ENCODE measurements at places on chromosomes 5 and 9.

GRCh38 chr9:34417734-34418133, 40.6 kb downstream of the FAM219A start:
- no peak for DNase-seq

DNA sequence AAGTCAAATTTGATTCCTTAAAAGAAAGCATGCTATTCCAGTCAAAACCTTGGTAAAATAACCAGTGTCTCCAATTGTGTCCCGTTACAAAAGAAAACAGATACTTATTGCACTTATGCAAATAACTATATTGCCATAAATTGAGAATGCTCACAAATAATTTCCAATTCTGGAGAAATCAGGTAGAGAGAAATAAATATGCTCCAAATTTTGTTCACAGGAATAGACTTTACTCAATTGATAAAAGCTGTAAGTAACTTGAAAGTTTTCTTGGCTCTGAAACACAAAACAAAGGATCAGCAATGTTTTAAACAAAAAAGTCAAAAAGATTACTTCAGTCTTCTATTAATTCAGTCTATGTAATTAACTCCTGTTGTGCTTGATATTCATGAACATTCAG, 7.8 kb upstream of the DTWD2 start:
- DNase-seq, result no peak

DNA sequence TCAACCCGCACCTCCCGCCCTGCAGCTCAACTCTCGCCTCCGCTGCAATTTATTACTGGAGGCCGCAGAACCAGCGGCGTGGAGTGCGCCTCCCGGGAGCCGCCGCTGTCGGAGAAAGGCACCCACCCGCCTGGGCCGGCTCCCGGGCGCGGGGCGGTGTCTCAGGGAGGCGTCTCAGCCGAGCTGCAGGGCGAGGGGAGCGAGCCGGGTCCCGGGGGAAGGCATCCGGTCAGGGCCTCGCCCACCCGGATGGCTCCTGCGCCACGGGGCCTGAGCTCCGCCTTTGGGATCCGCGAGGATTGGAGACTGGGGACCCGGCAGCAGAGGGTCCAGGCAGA, 32.9 kb downstream of the TSPAN17 start:
- no peak for DNase-seq

DNA sequence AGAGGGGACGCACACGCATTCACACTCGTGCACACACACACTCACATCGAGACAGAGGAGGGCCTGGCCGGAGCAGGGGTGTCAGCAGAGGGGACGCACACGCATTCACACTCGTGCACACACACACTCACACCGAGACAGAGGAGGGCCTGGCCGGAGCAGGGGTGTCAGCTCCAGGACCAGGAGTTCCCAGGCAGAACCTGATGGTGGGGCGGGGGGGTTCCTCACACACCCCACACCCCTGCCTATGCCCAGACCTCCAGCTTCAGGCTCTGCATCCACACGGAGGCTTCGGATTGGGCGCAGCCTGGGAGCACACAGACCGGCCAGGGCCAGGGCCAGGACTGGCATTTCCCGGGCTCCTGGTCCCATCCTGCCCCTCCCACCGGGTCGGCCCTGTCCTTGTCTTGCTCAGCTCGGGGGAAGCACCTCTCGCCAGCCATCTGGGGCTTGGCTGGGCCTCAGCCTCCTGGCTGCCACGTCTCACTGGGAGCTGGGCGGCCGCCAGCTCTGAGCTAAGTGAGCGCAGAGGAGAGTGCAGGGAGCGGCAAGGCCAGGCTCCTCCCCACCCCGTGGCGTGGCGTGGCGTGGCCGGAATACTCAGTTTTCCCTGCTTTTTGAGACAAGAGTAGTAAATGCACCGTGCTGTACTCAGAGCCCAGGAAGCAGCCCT, 31.3 kb downstream of the ADAMTS2 start:
- peak; percentile 93 for DNase-seq

GRCh38 chr5:8683496-8683895, 814.5 kb downstream of the MTRR start:
- no peak for DNase-seq

DNA sequence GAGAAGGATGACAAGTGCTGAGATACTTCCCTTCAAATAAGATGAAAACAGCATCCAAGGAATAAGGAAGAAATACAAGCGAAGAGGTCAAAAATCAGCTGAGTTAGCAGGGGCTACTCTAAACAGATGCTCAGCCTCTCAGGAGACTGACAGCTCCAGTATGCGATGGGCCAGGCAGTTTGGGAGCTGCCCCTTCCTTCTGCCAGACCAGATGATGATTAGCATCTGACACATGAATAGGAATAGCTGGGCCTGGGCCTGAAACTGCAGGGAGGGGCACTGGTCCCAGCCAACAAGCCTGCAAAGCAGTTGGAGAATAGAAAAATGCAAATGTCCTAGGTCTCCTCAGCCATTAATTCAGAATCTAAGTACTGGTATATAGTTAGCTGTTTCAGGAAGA, 13.1 kb upstream of the MAP3K1 start:
- DNase-seq, result peak; percentile 38

DNA sequence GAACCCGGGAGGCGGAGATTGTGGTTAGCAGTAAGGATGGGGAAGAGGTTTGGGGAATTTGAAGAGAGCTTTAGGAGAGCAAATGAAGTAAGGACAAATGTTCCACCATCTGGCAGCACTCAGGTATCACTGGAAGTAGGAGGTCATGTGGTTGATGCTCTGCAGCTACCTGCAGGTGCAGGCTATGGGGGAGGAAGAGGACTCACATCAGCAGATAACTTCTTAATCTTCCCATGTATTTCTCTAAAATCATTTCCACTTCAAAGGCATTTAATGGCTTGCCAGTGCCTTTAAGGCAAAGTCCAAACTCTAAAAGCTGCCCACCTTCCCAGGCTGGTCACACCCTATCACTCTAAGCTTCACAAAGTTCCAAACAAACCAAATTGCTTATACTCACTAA, 8.1 kb upstream of the HAVCR1 start:
- DNase-seq, result no peak

GRCh38 chr9:98997604-98998003, 53.9 kb downstream of the COL15A1 start:
- peak; percentile 59 for DNase-seq

DNA sequence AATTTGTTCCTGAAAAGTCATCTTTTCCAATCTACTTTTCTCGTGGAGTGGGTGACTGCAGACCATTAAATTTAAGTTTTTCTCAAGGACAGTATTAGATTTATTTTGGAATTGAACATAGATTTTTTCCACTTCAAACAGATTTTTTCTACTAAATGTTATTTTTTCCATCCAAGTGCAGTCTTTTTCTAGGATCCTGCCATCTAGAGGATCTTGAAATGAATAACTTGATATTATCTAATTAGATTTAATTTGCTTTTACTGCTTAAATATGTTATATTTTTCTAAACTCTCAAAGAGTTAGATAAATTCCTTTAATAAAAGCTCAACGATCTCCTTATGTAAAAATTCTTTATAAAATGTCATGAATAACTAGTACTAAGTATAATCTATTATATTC, 136.9 kb upstream of the PRR16 start:
- DNase-seq, result no peak

- DNase-seq, result no peak
These were observed 37.4 kb downstream of the RASGEF1C start for GRCh38 chr5:180171568-180172094.

DNA sequence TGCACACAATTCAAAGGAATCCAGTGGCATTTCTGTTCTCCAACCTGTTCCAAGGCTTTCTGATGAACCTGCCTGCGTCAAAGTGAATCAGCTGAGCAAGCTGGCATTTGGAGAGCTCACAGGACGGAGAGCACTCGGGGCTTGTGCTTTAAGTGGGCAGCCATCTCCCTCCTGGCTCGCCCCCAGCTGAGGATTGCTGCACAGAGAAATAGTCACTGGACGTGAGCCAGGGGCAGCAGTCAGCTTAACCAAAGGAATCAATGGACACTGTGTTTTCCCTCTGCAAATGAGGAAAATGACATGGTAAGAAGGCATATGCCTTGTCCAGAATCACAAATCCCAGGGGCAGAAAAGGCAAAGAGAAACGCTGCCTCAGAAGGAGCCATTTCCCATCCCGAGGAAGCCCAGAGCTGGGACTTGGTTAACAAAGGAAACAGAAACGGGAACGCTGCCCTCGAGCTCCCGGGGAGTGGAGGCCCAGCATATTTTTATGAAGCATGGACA, 299.4 kb downstream of the ZSWIM6 start:
- DNase-seq, result peak; percentile 70

- DNase-seq, result no peak
These were observed 5.6 kb downstream of the EFNA5 start for GRCh38 chr5:107665036-107665570.

GRCh38 chr9:133491656-133491925, 12.7 kb upstream of the SLC2A6 start:
- DNase-seq, result no peak

- no peak for DNase-seq
These were observed 324.3 kb upstream of the RFX3 start for GRCh38 chr9:3850098-3850497.

DNA sequence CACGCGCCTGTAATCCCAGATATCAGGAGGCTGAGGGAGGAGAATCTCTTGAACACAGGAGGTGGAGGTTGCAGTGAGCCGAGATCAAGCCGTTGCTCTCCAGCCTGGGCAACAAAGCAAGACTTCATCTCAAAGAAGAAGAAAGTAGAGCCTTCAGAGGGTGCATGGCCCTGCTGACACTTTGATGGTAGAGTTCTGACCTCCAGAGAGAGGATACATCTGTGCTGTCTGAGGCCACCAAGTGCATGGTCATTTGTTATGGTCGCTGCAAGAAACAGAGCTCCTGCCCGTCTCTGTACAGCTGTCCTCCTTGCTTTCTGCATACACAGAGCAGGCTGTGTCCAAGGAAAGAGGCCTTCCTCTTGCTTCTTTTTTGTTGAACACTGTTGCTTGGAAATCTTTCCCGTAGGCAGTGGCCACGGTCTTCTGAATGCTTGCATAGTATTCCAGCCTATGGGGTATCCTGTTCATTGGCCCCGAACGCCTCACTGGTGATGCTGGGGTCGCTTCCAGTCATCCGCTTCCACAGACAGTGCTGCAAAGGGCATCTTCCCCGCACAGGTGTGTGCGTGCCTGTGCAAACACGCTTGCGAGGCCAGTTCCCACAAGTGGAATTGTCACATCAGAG, 36.8 kb upstream of the UNC5A start:
- DNase-seq, result no peak

GRCh38 chr5:134223406-134224248, 2.2 kb downstream of the PPP2CA start:
- DNase-seq, result no peak

DNA sequence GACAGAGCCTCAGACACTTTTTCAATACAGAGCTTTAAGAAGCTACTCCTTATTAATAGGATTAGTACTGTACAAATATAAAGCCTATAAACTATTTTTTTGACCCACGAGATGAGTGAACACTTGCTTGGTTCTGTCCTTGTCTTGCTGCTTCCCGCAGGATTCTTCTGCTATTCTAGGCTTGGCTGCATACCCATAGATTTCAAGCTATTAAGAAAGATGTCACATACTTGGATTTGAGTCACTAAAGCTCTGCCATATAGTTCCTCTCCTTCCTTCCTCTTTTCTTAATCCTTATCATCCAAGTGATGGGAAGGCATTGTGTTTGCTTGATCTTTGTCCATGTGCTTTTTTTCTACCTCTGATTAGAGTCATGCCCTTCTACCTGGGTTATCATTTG, 361.2 kb upstream of the TRPC7 start:
- DNase-seq, result no peak

- no peak for DNase-seq
These were observed 406.9 kb upstream of the ACTBL2 start for GRCh38 chr5:57889558-57889957.

DNA sequence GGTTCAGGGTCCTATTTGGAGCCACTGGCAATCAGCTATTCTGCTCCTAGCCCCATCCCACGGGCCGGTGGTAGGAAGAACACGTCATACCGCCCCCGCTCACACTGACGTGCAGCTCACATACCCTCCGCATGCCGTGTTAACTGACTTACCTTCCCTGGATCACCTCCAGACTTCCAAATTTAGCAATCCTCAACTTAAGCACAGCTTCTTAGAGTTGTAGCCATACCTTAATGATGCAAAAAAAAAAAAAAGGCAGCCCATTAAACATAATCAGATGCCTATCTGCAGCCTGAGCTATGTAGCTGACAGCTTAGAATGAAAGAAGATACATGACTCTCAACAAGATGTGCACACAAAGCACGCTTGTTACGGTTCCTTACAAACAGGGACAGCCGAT, 93.0 kb downstream of the IRX2 start:
- DNase-seq, result no peak

DNA sequence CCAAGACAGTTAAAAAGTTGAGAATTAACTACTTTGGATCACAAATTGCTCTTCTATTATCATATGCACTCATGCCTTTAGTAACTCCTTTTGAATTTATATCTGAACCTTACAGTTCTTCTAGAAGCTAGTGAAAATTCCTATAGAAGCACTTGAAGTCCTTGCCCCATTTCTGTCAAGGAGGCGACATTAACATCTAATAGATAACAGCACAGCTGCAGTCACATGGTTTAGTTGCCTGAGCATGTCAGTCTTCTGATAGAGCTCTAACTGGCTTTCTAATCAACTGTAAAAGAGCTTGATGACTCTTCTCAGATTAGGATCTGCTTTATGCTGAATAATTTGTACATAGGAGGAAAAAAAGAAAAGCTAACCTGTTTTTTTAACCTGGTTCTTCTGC, 9.0 kb downstream of the RFESD start:
- no peak for DNase-seq

DNA sequence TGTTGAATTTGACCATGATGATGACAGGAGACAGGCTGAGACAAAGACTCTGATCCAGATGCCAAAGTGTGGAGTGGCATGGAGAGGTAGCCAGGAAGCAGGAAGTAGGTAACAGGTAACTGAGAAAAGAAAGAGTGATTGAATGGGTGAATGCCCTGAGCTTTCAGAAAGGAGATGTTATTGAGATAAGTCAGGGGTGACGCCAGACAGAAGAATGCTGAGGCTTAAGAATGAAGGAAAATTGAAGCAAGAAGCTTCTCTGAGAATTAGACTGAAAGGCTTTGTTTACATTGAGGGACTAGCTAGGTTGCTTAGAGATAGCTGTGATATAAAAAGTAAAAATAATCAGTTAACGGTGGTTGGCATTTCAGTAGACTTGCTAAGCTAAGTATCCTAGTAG, 165.7 kb downstream of the PSAT1 start:
- DNase-seq, result no peak

DNA sequence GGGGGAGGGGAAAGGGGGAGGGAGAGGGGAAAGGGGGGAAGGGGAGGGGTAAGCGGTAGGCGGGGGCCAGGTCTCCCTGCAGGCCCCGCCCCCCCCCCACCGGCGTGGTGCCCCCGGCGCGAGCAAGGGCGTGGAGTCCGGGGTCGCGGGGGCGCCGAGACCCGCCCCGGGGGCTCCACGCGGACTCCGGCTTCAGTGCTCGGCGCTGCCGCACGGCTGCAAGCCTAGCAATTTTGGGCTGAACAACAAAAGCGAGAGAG, 10.8 kb downstream of the C9orf50 start:
- DNase-seq, result no peak

DNA sequence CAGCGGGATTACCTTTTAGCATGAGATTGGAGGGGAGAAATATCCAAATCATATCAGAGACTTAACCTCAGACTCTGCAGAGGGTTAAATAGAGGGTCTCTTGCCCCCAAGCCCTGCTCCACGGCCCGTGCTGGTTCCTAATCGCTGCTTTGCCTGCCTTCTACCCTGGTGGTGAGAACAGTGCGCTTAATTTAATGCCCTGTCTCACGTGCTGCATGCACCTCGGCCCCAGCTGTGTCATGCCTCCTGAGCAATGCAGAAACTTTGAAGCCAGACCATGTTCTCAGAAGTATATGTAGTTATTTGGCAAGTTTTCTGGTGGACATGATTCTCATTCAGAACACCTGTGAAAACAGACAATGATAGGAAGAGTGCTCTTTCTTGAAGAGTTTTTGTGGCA, 1.4 kb downstream of the OTULIN start:
- no peak for DNase-seq

GRCh38 chr5:37575541-37576489, 196.7 kb downstream of the WDR70 start:
- no peak for DNase-seq

All from right hindlimb (tissue), 1 donor.